ENCODE measurements at places on chromosomes 5 and 9.

GRCh38 chr5:135013445-135013844, 20.6 kb downstream of the PITX1 start:
- no peak for DNase-seq

DNA sequence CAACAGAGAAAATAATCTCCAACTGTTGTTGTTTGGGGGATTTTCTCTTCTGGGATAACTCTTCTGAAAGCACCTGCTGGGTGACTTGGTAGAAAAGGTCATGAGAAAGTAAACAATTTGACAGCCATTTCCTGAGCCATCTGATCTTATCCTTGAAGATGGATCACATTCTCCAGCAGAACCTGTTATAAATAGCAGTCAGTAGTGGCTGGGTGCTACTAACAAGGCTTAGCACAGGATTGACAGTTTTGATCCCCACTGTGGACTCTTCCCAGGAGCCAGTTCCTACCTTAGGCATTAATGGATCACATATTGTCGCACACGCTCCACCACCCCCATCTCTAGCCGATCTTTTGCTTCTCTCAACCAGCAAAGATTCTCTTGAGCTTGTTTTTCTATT, 220.2 kb downstream of the PLK2 start:
- no peak for DNase-seq

GRCh38 chr9:14043483-14043882, 270.5 kb downstream of the NFIB start:
- DNase-seq = no peak

GRCh38 chr5:17878541-17878940, 244.3 kb downstream of the TAF11L14 start:
- no peak for DNase-seq

DNA sequence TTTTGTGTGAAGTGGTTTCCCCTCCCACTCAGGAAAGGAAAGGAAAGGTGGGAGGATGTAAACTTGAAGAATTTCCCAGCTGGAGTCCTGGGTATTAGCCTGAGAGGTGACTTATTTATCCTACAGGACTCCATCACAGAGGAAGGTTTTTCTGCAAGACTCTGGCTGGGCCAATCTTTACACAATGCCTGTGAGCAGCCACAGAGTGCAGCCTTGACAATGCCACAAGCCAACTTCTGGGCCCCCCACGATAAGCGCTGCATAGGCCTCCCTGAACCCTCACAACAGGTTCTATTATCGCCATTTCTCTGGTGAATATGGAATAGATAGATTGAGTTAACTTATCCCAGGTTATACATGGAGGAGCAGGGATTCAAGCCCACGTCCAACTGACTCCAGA, 12.4 kb downstream of the TTC39B start:
- DNase-seq = no peak
